GM12864 (cell line): ENCODE measurements at places on chromosomes 7 and 10.

GRCh38 chr10:64067009-64067606 is 545.9 kb downstream of the REEP3 start:
- no peak for DNase-seq

DNA sequence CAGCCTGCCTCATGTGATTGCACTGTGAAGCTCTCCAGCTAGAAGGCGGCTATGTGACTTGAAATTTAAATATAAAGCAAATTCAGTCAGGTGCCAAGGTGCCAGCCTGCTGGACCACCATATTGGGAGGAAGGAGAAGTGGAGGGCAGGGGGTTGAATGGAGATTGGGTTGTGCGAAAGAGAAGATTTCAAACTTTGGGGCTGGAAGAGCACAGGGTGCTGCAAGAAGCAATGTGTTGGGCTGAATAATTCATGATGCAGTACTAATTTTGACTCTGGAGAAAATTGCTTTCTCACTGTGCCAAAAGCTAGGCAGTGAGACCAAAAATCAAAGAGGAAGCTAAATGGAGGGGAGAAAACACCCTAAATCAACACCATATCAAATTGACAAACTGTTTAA is 335.3 kb downstream of the NRG3 start:
- no peak for DNase-seq

DNA sequence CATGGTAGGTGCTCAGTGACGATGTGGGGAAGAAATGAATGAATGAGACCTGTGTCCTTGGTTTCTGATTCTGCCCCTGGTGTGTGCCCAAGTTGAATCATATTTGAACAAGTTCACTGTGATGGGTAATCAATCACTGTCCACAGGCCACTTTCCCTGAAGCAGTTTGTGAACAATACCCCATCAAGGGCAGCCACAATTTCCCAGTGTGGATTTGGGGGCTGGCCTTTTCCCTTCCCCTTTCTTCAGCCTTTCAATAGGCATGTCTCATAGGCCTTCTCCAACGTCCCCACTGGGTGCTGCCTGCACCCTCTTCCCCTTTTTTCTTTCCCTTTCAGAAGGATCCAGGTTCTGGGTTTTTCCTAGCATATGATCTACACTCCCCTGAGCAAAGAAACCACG is 64.7 kb downstream of the CREB5 start:
- DNase-seq, result no peak

DNA sequence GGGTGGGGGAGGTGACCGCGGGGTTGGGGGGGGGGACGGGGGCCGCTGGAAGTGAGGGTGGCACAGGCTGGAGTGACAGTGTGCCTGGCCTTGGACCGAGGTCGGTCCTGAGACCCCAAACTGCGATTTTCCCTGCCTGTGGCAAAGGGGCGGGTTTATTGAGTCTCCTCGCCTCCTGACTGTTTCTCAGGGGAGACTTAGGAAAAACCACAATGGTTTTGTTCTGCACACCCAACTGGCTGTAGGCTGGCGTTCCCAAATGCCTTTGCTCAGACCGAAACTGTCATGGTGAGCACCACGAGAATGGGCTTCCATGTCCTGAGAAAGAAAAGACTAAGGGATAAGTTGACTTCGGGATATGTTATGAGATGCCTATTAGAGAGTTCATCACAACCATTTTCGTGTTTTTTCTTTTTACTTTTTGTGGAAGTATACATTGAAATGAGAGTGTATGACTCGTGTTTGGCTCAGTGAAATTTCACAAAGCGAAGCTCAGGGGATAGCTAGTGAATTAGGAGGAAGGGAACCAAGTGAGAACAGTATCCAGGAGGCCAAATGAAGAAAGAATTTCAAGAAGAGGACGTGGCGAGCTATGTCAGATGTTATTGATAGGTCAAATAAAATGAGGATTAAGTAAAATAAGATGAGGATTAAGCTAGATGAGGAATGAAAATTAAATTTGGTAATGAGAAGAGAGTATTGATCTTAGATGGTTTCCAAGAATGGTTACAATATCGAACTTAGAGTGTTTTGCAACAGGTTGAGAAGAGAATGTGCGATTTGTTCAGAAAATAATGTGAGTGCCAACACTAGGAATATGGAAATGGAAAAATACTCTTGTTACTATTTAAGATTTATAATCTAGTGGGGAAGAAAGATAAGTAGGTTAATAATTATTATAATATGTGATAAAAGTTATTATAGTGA is 918 bp downstream of the NET1 start:
- no peak for DNase-seq

GRCh38 chr7:118590107-118590506 is 365.6 kb downstream of the ANKRD7 start:
- no peak for DNase-seq

DNA sequence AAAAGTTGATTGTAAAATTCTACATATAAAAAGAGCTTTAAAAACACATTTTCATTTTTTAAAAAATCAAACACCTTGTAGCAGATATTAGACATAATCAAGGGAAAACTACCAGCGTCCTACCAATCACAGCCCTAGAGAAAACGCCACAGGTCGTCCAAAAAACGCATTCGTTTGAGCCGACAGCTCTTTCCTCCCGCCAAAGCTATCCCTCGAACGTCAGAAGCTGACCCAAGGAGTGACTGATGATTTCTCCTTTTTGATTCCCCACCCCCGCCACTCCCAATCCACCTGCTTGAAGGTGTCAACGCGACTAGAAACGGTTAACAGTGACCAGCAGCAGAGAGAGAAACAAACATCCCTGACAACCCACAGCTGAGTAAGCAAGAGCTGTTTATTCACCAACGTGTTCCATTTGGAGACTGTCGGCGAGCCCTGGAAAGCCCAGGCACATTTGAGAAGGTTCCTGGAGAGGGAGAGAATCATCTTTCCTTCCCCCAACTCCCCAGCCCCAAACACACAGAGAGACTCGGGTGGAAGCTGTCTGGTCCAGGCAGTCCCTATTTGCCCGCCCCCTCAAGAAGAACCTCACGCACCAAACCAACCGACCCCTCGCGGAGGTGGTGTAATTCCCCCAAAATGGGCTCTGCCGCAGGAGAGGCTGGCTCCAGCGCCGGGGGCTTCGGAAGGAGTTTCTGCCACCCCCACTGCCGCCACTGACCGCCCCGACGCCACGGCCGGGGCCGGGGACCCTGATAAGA is 622 bp downstream of the CPEB3 start:
- DNase-seq, result no peak

DNA sequence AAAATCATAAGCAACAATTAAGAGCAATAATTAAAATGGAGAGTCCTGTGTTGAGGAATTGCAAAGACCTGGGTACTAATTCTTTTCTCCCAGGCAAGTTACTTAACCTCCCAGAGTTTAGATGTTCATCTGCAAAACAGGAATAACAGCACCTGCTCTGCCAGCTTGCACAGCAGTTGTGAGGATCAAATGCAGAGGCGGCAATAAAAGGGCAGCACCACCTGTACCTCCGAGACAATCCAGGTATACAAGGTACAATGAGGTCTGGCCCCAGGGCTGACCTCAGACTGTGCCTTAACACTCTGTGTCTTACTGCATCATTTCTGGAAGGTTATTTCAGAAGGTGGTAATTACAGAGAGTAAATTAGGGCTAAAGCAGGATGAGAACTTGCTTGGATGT is 14.5 kb upstream of the FAM204A start:
- no peak for DNase-seq

GRCh38 chr10:14879124-14879927 is 660 bp downstream of the SUV39H2 start:
- no peak for DNase-seq

DNA sequence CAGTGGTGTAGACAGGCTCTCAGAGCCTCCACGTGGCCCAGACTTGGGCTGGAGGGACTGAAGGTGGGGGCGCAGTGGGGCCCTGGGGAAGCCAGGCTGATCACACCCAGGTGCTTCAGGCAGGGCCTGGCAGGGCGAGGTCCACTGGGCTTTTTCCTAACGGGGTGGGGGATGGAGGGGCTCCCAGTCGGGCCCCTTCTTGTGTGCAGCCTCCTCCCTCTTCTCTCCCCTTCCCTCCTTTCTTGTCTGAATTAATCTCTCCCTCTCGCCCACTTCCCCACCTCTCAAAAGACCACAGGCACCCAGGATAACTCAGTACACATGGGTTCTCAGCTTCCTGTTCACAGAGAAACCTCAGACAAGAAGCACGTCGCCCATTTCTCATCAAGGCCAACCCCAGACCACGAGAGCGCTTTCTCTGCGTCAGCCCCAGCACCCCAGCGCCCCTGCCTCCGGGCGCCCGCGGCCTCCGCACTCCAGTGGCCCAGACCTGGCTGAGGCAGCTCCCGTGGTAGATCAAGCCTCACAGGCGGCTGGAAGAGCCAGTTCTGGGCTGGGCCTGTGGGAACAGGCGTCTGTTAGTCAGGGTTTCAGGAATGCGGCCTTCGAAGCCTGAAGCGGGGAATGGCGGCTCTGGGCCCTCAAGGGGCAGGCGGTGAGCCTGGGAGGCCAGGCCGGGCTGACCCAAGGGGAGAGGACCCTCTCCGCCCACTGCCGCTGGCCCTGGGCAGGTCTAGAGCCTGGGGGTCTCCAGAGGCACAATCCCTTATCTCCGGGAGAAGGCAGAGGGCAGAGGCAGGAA is 50.6 kb downstream of the PWWP2B start:
- no peak for DNase-seq

GRCh38 chr7:128713794-128714193 is 25.4 kb upstream of the CALU start:
- no peak for DNase-seq

DNA sequence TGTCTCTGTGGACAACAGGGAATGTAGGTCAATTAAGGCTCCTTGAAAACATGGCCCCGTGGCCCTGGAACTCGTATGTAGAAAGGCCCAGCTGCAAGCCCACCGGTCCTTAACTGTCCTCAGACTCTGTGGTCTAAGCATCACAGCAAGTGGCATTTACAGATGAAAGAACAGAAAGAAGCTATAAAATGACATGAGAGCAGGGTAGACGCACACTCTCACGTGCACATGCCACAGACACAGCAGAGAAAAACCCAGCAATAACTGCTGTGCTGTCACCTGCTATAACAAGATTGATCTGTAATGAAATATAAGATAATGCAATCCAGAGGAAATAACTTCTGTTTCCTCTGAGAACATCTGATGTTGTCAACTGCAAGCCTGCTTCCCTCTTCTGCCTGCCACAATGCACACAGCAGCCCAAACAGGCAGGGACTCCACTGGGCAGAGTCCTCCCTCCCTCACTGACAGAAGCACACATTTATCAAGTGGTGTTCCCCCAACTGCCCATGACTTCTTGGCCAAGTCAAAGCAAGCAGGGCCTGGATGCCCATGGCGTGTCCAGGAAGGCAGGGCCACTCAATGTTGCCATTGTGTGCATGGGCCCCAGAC is 63.9 kb downstream of the GFRA1 start:
- no peak for DNase-seq

GRCh38 chr7:43646603-43647338 is 63.9 kb downstream of the STK17A start:
- DNase-seq, result no peak

DNA sequence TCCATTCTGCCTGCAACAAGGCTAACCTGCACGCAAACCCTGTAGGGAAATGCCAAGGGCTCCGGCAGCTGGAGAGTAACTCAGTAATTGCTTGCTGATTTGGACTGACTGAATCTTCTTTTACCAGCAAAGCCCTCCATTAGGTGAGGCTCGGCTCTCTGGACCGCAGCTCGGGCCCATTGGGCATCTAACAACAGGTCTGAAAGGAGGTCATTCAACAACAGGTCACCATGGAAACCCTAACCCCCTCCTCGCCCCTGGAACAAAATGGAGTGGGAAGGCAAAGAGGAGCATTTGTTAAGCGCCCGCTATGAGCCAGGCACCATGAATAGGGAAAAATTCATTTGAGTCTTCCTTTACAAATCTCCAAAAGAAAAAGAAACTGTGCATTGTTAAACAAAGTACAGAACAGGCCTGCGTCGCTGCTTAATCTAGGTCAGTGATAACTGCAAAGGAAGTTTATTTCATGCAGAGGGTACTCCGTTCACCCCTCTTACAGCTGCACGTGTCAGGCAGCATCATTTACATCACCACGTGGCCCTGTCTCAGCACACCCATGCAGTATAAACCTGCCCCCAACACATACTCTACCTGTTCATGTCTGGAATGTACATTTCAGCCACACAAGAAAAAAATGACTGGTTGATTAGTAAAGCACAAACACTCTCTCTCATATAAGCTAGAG is 248.8 kb upstream of the NEBL start:
- no peak for DNase-seq

GRCh38 chr7:155533827-155534690 is 12.3 kb downstream of the CNPY1 start:
- DNase-seq, result no peak

- DNase-seq, result no peak
Observed at GRCh38 chr7:148967032-148967372, 61.3 kb downstream of the PDIA4 start.

- no peak for DNase-seq
Observed at GRCh38 chr10:87045434-87045938, 25.4 kb downstream of the FAM25A start.

DNA sequence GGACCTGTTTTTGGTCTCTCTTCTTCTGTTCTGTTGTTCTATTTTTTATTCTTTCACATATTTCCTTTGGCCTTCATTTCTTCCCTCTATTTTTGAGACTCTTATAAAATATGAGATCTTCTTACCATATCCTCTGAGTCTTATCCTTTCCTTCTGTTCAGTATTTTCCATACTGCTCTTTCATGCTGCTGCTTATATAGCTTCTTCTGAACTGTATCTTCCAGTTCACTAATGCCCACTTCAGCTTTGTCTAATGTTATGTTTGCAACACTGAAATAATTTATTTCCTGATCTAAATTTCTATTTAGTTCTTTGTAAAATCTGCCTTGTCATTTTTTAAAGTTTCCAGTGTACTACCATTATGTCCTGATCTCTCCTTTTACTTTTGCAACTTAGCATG is 12.8 kb downstream of the TMEM168 start:
- no peak for DNase-seq

DNA sequence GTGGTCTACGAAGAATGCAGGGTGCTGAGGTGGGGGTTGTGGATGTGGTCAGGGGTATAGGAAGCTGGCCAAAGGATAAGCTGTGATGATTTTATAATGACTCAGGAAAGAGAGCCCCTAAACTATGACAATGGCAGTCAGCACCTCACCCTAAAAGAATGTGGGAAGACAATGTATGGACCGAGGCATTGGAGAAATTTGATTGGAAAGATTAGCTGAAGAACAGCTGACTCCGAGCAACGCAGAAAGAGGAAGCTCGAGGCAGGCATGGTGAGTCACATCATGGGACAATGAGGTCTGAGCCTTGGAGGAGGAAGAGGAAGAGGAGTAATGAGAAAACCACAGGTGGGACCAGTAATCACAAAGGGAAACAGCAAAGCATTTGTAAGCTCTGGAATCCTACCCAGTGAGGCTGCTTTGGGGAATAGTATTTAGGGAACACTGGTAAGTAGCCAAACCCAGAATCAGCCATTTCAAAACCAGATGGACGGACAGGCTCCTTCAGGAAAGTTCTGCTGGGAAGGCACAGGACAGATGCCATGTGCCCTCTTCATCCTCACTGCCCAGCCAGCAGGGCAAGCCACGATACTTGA is 295.4 kb downstream of the PRPF18 start:
- DNase-seq, result no peak

GRCh38 chr10:69051303-69051702 is 36.6 kb upstream of the SRGN start:
- DNase-seq, result no peak

DNA sequence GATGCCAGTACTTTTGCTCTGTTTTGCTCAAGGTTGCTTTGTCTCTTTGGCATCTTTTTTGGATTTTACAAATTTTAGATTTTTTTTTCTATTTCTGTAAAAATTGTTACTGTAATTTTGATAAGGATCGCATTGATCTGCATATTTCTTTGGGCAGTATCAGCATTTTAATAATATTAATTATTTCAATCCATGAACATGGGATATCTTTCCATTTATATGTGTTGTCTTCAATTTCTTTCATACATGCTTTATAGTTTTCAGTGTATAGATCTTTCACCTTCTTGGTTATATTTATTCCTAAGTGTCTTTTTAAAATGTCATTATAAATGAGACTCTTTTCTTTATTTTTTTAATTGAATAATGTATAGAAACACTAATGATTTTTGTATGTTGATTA is 301.6 kb upstream of the SEMA3D start:
- DNase-seq, result no peak
